Common myeloid progenitor, CD34-positive (primary cell): ENCODE measurements at places on chromosomes 7 and 10.

DNA sequence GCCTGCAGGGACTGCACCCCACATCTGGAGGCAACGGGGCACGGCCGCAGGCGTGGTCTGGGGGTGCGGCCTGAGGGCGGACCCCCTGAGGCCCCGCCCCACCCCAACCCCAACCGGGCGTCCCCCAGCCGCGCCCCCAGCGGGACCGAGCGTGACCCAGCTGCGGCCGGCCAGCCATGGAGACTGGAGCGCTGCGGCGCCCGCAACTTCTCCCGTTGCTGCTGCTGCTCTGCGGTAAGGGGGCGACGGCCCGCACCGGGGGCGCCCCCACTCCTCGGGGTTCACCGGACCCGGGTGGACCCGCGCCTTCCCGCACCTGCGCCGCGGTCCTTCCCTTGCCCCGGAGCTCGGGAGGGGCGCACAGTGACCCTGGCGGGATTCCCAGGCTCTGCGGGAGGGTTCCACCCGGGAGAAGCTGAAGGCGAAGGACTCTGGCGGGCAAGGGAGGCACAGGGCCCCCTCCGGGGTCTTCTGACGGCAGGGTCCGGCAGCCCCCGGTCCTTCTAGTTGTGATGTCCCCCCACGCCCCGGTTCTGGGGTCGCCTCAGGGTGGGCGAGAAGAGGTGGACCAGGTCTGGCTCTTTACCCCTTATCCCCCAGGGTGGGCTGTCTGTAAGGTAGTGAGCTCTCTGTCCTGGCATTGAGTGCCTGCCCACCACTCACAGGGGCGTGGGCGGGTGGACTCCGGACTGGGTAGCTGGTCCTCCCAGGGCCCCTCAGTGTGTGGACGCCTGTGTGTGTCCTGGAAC, at the start of gene RAMP3:
Gene RAMP3 (plus strand): TSS at position 139 of the 749 bp plus-strand sequence. CDS start 38 bp downstream, at position 177.
- no peaks in the 10 kb centered on the region for H3K36me3 ChIP-seq
- peak; percentile 47 for DNase-seq
- no peak within 1 kb of the TSS for H3K27ac ChIP-seq
- H3K4me3 ChIP-seq = peak within 1 kb of the TSS; percentile 32

GRCh38 chr7:20783700-20784387, 2.8 kb downstream of the SP8 start:
- H3K36me3 ChIP-seq = no peaks in the 10 kb centered on the region
- H3K4me1 ChIP-seq = no peaks in the 10 kb centered on the region
- H3K27ac ChIP-seq = no peak overlapping the region
- peak; percentile 68 for DNase-seq

DNA sequence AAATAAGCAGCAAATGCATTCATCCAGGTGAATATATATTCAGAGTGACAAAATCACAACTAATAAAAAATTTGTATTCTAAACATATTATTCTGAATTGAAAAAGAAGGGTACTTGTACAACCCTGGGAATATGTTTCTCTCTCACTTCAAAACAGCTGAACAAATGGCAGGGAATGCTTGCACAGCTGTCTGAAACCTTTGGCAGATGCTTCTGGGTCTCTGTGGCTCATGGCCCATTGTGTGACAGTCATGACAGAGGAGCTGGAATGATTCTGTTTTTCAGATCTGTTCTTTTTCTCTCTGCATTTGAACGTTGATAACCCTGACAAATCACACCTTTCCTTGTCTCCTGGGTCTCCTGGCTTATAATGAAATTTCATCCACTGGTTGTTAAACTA, 275.7 kb upstream of the FZD1 start:
- no peak overlapping the region for H3K4me3 ChIP-seq
- no peaks in the 10 kb centered on the region for H3K27me3 ChIP-seq
- no peak overlapping the region for H3K27ac ChIP-seq
- no peak for DNase-seq
- no peaks in the 10 kb centered on the region for H3K4me1 ChIP-seq

GRCh38 chr10:48770561-48771089, 86.0 kb downstream of the WDFY4 start:
- no peak overlapping the region for H3K27ac ChIP-seq
- H3K36me3 ChIP-seq = peaks cover 86% of the 10 kb centered on the region
- H3K4me3 ChIP-seq = no peak overlapping the region
- no peak for DNase-seq
- no peaks in the 10 kb centered on the region for H3K27me3 ChIP-seq
- no peaks in the 10 kb centered on the region for H3K4me1 ChIP-seq

DNA sequence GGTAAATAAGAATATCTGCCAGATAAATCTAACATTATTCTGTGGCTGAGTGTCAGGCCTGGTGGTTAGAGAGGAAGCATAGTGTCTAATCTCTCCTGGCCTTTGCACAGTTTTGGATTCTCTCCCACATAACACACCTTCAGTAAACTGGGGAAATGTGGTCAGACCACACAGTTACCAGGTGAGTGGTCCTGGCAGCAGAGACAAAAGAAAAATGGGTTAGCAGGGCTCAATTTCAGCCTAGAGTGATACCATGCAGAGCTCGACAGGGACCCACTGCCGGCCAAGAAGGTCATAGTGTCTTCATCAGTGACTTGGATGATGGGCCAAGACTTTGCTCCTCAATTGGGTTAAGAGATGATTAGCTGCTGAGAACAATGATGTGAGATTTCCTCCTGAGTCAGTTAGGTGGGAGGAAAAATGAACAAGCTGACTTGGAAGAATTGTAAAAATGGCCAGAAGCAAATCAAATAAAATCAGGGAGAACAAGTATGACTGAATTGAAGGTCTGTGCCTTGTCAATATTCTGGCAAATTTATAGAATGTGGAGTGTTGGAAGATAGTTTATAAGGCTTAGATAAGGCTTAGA, 69.2 kb upstream of the EFCAB10 start:
- no peak for DNase-seq
- H3K36me3 ChIP-seq = peaks cover 52% of the 10 kb centered on the region
- no peak overlapping the region for H3K4me3 ChIP-seq
- H3K27ac ChIP-seq = no peak overlapping the region

GRCh38 chr7:121334875-121335648, 6.3 kb downstream of the WNT16 start:
- H3K4me3 ChIP-seq = no peak overlapping the region
- peaks cover 12% of the 10 kb centered on the region for H3K27me3 ChIP-seq
- H3K27ac ChIP-seq = no peak overlapping the region
- no peak for DNase-seq

DNA sequence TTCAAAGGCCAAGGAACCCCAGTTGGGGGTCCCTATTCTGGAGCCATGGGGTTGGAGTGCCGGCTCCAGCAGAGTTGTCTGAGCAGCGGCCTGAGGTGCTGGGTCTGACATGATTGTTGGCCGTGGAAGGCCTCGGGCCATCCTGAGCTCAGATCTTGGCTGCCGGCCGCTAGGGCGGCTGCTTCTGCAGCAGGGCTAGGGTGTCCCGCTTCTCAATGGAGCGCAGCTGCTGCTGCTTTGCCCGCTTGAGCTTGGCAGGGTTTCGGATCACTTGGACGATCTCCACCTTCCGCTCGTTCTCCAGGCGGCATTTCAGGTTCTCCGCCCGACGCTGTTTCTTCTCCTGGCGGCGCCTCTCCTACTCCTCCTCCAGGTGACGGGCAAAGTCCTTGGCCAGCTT, 171.1 kb downstream of the HIBADH start:
- H3K27me3 ChIP-seq = no peaks in the 10 kb centered on the region
- H3K4me3 ChIP-seq = no peak overlapping the region
- H3K36me3 ChIP-seq = no peaks in the 10 kb centered on the region

GRCh38 chr7:47914717-47915615, 33.3 kb downstream of the PKD1L1 start:
- no peak for DNase-seq
- H3K27me3 ChIP-seq = no peaks in the 10 kb centered on the region
- no peak overlapping the region for H3K4me3 ChIP-seq

- H3K36me3 ChIP-seq = no peaks in the 10 kb centered on the region
- no peaks in the 10 kb centered on the region for H3K4me1 ChIP-seq
These were observed 14.9 kb upstream of the ITGB1 start for GRCh38 chr10:32972929-32973328.

DNA sequence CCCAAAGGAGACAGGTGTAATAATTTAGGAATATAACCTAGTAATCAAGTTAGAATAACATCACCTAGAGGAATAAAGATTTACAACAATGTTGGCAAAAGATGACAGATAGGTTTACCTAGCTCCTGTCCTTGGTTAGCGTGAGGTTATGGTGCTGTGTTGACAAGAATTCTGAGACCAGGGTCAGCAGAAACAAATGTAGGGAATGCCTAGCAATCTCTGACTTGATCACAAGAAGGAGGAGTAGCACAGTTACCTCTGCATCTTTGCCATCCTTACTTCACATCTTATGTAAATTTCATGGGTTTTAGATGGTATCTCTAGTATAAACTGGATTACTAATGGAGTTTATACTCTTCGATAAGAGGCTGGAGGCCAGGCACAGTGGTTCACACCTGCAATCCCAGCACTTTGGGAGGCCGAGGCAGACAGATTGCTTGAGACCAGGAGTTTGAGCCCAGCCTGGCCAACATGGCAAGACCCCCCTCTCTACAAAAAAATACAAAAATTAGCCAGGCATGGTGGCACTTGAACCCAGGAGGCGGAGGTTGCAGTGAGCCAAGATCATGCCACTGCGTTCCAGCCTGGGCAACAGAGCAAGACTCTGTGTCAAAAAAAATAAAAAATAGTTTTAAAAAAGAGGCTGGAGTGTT, 37.1 kb downstream of the REEP3 start:
- peaks cover 20% of the 10 kb centered on the region for H3K4me1 ChIP-seq
- no peak overlapping the region for H3K4me3 ChIP-seq
- no peak for DNase-seq
- no peaks in the 10 kb centered on the region for H3K27me3 ChIP-seq
- H3K36me3 ChIP-seq = no peaks in the 10 kb centered on the region

GRCh38 chr10:78248651-78249464, 215.2 kb downstream of the RPS24 start:
- no peaks in the 10 kb centered on the region for H3K27me3 ChIP-seq
- peak; percentile 46 for DNase-seq
- H3K4me3 ChIP-seq = no peak overlapping the region
- H3K4me1 ChIP-seq = peaks cover 40% of the 10 kb centered on the region
- no peak overlapping the region for H3K27ac ChIP-seq
- H3K36me3 ChIP-seq = no peaks in the 10 kb centered on the region

DNA sequence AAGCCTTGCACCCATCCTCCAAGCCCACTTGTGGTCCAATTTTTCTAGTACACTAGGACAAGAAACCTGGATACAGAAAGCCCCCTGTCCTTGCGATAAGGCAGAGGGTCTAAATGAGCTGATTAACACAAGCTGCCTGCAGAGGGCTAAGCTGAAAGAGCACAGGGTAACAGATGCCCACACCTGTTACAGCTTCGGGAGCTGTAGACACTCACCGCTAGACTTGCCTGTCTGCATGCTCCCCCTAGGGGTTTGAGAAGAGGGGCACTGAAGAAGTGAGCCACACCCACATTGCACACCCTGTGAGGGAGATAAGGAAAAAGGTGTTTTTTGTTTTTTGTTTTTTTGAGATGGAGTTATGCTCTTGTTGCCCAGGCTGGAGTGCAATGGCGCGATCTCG, 386.5 kb upstream of the AUTS2 start:
- H3K4me3 ChIP-seq = no peak overlapping the region
- H3K27me3 ChIP-seq = no peaks in the 10 kb centered on the region
- peak; percentile 10 for DNase-seq
- no peaks in the 10 kb centered on the region for H3K36me3 ChIP-seq
- H3K27ac ChIP-seq = no peak overlapping the region
- H3K4me1 ChIP-seq = no peaks in the 10 kb centered on the region

GRCh38 chr7:140084972-140085371, 22.2 kb upstream of the PARP12 start:
- H3K4me3 ChIP-seq = no peak overlapping the region
- DNase-seq = no peak
- no peak overlapping the region for H3K27ac ChIP-seq
- peaks cover 8% of the 10 kb centered on the region for H3K4me1 ChIP-seq

GRCh38 chr10:106479636-106480035, 684.9 kb downstream of the SORCS1 start:
- DNase-seq = no peak
- H3K27ac ChIP-seq = no peak overlapping the region
- no peaks in the 10 kb centered on the region for H3K4me1 ChIP-seq
- no peaks in the 10 kb centered on the region for H3K27me3 ChIP-seq
- H3K4me3 ChIP-seq = no peak overlapping the region
- no peaks in the 10 kb centered on the region for H3K36me3 ChIP-seq

GRCh38 chr10:133375357-133376115, 2.4 kb upstream of the ECHS1 start:
- no peaks in the 10 kb centered on the region for H3K36me3 ChIP-seq
- H3K27me3 ChIP-seq = no peaks in the 10 kb centered on the region
- no peaks in the 10 kb centered on the region for H3K4me1 ChIP-seq
- H3K4me3 ChIP-seq = no peak overlapping the region

- DNase-seq = no peak
- H3K27me3 ChIP-seq = no peaks in the 10 kb centered on the region
- no peaks in the 10 kb centered on the region for H3K36me3 ChIP-seq
- H3K27ac ChIP-seq = no peak overlapping the region
- no peak overlapping the region for H3K4me3 ChIP-seq
These were observed 52.6 kb downstream of the SYPL1 start for GRCh38 chr7:106059556-106059955.

DNA sequence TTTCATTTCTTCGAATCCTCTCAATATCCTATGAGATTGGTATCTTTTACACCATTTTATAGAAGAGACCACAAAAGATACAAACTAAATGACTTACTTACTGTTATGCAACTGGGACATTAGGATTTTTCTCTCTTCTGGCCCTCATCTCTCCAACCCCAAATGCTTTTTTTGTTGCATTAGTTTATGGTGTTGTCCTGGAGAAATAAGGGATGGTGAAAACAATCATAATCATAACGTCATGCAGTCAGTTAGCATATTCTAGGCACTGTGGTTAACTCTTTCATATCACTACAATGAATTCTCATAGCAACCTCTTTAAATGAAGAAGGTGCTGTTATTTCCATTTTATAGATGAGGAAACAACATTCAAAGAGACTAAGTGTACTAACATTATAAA, 104.6 kb downstream of the PON1 start:
- H3K36me3 ChIP-seq = no peaks in the 10 kb centered on the region
- H3K27me3 ChIP-seq = no peaks in the 10 kb centered on the region
- H3K4me1 ChIP-seq = no peaks in the 10 kb centered on the region
- no peak overlapping the region for H3K27ac ChIP-seq
- H3K4me3 ChIP-seq = no peak overlapping the region
- DNase-seq = no peak

- H3K4me1 ChIP-seq = no peaks in the 10 kb centered on the region
- no peaks in the 10 kb centered on the region for H3K36me3 ChIP-seq
- H3K27me3 ChIP-seq = peaks cover 11% of the 10 kb centered on the region
- H3K27ac ChIP-seq = no peak overlapping the region
- no peak for DNase-seq
These were observed 125.7 kb upstream of the LANCL2 start for GRCh38 chr7:55239406-55239805.

DNA sequence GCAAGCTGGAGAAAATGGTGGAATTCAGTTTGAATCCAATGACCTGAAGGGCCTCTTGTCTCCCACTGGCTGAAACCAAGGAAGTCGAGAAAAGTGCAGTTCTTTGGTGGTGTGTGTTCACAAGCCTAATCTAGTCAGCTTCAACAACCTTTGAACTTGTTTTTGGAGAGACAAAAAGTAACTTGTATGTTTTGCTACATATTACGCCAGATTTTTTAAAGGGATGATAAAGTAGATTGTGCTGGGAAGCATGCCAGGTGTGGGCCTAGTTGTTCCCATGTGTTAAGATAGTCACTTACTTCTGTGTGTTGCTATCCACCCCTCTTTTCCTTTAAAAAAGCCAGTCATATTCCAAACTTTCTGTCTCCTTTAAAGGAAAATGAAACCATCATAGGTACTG, 79.7 kb upstream of the FAM3C start:
- H3K4me1 ChIP-seq = no peaks in the 10 kb centered on the region
- no peaks in the 10 kb centered on the region for H3K27me3 ChIP-seq
- no peaks in the 10 kb centered on the region for H3K36me3 ChIP-seq
- no peak overlapping the region for H3K4me3 ChIP-seq
